ENCODE measurements at places on chromosomes 2 and 18. TPM values are rescaled to one million over a fixed set of nuclear protein-coding genes. Genes with fewer than 3 reads are reported as not detected.

DNA sequence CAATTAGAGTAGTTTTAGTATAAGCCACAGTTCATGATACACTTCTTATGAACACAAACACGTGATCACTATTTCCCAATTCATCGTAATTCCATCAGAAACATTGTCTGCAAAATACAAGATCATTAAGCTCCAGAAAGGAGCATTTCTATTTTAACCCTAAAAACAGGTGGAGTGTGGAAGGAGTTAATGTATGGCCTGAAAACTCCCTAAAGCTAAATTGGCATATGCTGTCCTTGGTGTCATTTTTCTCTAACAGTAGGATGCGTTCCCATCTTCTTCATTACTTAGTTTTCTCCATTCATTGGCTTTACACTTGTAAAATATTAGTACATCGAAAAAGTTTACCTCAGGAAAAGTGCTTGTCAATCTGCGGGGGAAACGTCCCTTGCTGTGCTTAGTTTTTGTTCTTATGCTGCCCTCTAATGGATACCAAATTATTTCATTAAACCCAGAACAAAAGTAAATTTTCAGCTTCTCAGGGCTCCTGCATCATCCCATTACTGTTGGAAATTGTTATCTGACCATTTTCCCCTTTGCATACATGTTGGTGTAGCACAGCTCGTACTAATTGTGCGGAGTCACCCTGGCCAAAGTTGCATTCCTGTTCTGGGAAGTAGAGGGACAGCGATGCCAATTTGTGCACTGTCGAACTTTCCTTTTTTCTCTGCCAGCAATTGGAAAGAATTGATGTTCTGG lies 153.4 kb downstream of the GPD2 start:
- DNase-seq, result no peak

DNA sequence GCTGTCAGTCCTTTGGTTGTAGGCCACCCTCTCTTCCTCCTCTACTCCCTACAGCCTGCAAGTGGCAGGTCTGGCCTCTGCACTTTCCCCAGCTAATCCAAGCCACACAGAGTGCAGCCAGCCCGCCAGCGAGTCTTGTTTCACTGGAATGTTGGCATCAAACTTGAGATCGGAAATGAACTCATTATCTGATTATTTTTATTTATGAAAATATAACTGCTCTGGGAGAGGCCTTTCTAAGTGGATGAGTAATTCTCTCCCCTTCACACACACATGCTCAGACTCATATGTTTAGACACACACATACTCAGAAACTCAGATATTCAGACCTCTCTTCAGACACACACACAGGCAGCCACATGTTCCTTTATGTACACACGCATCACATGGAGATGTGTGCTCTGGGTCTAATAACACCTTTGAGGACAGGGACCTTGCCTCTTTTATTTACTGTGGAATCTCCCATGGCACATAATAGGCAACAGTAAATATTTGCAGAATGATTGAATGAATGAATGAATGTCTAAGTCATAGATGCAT lies 151.3 kb downstream of the ZFP36L2 start:
- DNase-seq, result peak; percentile 82

GRCh38 chr2:58540681-58541080 lies 299.6 kb upstream of the FANCL start:
- DNase-seq, result no peak

- no peak for DNase-seq
These were observed 27.1 kb downstream of the PCARE start for GRCh38 chr2:29047083-29047845.

GRCh38 chr2:5479265-5479928 lies 212.8 kb upstream of the SOX11 start:
- DNase-seq, result no peak

DNA sequence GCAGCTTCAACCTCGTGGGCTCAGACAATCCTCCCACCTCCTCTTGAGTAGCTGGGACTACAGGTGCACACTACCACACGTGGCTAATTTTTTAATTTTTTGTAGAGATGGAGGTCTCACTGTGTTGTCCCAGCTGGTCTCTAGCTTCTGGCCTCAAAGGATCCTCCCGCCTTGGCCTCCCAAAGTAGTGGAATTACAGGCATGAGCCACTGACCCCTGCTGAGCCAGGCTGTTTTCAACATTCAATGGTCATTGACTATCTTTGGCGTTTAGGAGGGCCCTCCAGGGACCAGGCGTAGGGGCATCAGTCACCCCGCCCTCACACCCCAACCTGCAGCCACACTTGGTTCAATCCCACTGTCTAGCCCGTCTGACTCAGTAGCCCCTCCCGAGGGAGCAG lies 5.2 kb downstream of the MZT2B start:
- no peak for DNase-seq

- no peak for DNase-seq
These were observed 254.6 kb upstream of the SPRED2 start for GRCh38 chr2:65686928-65687521.

DNA sequence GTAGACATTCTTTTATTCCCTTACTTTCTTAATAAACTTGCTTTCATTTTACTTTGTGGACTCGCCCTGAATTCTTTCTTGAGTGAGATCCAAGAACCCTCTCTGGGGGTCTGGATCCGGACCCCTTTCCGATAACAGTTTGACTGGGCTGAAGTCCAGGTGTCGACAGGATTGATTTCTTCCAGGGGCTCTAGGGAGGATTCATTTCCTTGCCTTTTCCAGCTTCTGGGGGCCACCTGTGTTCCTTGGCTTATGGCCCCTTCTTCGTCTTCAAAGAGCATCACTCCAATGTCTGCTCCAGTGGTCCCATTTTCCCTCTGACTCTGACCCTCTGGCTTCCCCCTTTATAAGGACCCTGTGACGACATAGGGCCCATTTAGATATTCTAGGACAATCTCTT lies 67.5 kb downstream of the COPS8 start:
- DNase-seq, result no peak

DNA sequence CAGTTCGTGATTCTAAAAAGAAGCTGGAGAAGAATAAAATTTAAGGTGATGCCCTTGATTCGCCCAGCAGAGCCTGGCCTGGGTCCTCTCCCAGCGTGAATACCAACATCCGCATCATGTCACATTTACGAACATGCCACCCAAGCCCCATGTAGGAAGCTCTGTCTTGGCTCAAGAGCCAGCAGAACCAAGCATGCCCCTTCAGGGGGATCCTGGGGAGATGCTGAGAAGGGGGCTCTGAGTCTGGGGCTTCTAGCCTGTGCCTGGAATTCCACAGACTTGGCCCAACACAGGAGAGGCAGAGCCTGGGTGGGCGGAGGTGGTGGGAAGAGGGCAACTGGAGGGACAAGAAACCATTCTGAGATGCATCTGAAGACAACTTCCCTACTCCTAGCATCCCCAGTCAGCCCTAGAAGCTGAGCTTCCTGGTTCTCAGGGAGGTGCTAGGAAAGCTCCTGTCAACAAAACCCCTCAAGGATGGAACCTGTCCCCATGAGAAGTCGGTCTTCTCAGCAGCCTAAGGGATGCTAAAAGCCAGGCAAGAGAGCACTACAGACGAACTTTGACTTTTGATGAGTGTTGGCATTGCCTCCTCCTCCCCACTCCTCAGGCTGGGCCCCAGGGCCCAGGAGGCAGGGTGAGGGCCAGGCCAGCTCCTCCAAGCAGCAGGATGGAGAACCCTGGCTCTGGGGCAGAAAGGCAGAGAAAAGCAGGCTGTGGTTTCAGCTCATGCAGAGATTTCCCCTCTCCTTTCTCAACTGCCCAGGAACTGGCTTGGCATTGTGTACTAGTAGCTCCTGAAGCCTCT lies 57.9 kb downstream of the POLR1A start:
- peak; percentile 50 for DNase-seq

GRCh38 chr2:208792766-208793165 lies 386.2 kb downstream of the PTH2R start:
- no peak for DNase-seq

GRCh38 chr18:8348051-8348720 lies 261.1 kb upstream of the RAB12 start:
- DNase-seq, result no peak

- DNase-seq, result no peak
These were observed 45.7 kb upstream of the STK17B start for GRCh38 chr2:196217116-196217515.

DNA sequence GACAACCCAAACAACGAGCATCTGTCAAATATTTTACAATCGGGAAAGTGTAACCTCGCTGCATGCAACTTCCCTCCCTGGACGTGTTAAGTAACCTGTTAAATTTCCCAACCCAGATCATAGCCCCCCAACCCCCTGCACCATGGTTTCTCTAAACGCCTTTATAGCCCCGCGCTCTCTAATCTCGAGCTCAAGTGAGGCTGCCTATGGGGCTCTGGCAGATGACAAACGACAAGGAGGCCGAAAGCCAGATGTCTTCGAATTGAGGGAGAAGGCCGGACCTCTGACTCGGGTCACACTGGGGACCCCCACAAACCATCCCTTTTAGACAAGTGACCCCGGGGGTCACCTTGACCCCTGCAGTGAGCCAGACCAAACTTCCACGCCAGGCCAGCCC lies 526 bp downstream of the COX7A2L start:
- DNase-seq, result no peak

- DNase-seq, result no peak
These were observed 348.3 kb downstream of the ADCYAP1 start for GRCh38 chr18:1252936-1253335.

GRCh38 chr18:50558157-50558556 lies 1.7 kb upstream of the MAPK4 start:
- no peak for DNase-seq

- DNase-seq, result no peak
These were observed 139.5 kb downstream of the SUCLG1 start for GRCh38 chr2:84319581-84319980.

- no peak for DNase-seq
These were observed 114.9 kb downstream of the PMS1 start for GRCh38 chr2:189899101-189899500.

DNA sequence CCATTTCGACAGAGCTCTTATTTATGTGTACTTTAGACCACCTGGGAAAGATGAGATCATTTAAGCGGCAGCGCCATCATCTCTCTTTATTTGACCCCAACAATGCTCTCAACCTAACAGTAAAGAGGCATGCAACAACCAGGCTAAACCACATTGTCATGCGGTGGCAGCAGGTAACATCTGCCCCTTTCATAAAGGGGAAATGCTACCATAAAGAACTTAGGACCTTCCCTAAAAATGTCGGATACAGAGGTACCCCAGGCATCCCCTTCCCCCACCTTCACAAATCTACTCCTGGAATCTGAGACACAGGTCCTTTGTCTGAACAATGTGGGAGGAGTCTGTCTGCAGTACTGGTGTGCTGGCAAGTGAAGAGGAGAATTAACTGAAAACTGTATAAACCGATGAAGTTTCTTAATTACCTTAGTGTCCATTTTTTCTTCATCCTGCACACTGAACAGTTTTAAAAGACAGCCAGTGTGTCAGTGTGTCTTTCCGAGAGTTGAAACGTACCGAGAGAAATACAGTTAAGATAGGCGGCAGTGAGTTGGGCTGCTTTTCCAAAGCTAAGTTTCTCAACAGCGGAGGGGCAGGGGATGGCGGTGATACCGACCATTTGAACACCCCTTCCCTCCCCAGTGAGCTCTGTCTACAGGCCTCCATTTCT lies 1.9 kb downstream of the MEX3C start:
- no peak for DNase-seq

DNA sequence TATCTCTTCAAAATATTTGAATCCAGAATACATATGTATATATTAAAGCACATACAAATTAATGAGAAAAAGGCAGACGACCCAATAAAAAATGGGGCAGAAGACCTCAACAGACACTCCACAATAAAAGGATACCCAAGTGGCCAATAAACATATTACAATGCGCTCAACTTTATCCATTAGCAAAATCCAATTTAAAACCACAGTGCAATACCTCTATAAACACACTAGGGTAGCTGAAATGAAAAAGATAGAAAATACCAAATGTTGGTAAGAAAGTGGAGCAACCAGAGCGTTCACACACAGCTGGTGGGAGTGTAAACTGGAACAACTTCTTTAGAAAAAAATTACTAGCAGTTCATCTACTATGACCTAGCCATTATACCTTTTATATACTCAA lies 75.3 kb downstream of the CCDC148 start:
- DNase-seq, result no peak

DNA sequence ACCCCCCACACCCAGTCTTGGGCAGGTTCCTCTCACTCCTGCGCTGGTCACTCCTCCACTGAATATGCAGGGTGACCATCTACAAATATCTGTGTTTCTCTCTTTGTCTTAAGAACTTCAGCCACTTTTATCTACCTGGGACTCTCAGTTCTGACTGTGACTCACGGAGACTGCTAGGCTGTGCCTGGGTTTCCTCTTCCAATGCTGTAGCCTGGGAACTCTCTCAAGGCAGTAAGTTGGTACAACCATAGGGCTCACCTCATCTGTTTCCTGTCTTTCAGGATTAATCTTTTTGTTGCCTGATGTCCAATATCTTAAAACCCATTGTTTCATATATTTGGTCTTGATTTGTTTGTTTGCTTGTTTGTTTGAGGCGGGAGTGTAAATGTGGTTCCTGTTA lies 47.2 kb upstream of the ZNF396 start:
- DNase-seq, result no peak

The CD8B2 gene
- not detected for total RNA-seq

The TLX2 gene
- not detected for total RNA-seq

The LBH gene
- 208 TPM for total RNA-seq

The GPR35 gene
- total RNA-seq, result 1.5 TPM

The ACOXL gene
- total RNA-seq, result not detected

The FSIP2 gene
- total RNA-seq, result 0.40 TPM

The MPV17 gene
- 69.3 TPM for total RNA-seq

The TNFAIP6 gene
- 4.9 TPM for total RNA-seq

The RAPH1 gene
- total RNA-seq, result 20.6 TPM

All from cardiac septum (tissue), 1 donor.